Memory B cell (primary cell): ENCODE measurements at places on chromosomes 1 and 21.

DNA sequence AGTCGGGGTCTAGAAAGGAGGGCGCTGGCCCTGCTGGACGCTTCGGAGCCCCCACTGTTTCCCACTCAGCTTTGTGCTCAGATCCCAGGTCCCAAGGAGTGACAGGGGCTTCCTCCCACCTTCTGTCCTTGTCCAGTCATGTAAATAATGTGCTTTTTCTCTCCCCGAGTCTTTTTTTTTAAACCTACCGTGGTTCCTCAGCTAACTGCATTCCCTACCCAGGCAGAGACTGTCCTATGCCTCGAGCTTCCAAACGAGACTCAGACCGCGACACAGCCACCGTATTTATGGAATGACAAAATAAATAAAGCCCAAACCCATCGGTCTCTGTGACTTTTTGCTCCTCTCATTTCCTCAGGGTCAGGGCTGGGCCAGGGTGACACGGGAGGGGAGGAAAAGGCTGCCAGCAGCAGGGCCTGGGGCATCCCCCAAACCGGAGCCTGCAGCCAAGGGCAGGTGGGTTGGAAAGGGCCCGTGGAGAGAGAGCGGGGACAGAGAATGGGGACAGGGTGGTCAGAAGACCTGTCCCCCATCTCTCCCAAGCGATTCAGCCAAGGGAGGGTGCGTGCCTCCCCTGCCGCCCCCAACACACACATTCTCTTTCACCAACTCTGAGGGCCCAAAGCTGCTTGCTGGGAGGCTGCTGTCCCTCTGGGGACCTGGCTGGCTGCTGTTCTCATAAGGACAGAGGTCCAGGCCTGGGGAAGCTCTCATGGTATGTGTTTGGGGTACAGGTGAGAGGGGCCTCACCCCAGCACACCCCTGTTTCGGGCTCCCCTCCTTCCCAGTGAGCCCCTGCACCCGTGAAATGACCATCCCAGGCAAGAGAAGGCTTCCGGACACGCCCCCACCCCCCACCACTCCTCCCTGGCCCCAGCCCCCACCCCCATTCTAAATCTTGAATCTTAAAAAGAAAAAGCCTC, 55.4 kb downstream of the KCNAB2 start:
- no peaks in the 10 kb centered on the region for H3K27me3 ChIP-seq
- H3K27ac ChIP-seq, result no peak overlapping the region
- no peaks in the 10 kb centered on the region for H3K4me1 ChIP-seq
- peaks cover 9% of the 10 kb centered on the region for H3K36me3 ChIP-seq
- no peak overlapping the region for H3K4me3 ChIP-seq

DNA sequence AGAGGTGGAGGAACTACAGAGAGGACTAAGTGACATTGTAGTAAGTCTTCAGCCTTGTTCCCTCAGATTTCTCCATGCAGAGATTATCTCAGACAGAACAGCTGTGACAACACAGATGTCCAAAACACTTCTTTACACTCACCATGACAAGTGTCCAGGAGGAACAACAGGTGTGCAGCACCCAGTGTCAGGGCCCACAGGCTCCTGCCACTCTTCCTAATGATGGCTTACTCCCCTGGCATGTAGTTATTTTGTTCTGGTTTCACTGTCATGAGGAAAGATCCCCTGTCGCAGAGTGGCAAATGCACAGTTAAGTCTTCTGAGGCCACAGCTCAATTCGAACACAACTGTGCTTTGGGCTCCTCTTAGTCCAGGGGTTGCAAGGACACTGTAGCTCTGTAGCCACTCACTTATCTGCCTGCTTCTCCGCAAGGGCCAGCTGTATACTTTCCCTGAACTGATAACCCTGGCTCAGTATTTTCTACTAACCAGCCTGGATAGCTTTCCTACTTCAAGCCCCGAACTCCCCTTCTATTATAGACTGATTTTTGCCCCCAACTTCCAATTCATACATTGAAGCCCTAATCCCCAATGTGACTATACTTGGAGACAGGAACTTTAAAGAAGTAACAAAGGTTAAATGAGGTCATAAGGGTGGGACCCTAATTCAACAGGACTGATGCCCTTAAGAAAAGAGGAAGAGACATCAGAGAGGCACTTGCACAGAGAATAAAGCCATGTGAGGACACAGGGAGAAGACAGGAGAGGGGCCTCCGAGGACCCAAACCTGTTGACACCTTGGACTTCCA, 11.1 kb downstream of the PDZK1 start:
- no peak for DNase-seq
- no peak overlapping the region for H3K4me3 ChIP-seq
- H3K4me1 ChIP-seq, result peaks cover 6% of the 10 kb centered on the region
- peaks cover 7% of the 10 kb centered on the region for H3K27me3 ChIP-seq

DNA sequence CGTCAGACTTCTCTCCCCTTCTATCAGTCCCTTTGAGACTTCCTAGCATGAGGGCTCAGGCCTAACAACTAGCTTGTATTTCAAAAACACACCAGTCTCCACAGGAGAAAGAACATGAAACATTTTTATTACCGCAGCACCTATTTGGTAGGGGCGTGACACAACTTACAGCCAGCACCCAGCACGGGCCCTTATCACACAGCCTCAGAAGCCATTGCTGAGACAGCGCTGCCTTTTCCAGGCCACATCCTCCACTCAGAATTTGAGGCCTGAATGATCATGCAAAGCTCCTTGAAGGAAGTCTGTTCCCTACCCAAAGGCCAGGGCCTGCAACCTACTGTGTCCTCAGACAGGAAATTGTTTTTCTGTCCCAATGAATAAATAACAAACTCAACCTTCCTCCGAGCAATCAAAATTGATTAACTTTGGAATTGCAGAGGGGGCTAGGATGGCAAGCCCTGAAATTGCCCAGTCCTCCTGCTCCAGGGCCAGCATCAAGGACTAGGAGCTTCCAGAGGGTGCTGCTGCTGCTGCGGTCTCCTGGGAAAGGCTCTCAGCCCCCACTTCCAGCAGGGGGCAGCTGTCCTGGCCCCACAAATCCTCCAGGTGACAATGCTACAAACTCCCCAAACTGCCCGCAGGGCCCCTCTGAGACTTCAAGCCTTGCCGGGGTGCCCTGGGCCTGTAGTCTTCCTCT, 94.3 kb upstream of the GALNT2 start:
- no peak for DNase-seq
- no peaks in the 10 kb centered on the region for H3K4me1 ChIP-seq
- H3K4me3 ChIP-seq, result no peak overlapping the region
- H3K27ac ChIP-seq, result no peak overlapping the region

DNA sequence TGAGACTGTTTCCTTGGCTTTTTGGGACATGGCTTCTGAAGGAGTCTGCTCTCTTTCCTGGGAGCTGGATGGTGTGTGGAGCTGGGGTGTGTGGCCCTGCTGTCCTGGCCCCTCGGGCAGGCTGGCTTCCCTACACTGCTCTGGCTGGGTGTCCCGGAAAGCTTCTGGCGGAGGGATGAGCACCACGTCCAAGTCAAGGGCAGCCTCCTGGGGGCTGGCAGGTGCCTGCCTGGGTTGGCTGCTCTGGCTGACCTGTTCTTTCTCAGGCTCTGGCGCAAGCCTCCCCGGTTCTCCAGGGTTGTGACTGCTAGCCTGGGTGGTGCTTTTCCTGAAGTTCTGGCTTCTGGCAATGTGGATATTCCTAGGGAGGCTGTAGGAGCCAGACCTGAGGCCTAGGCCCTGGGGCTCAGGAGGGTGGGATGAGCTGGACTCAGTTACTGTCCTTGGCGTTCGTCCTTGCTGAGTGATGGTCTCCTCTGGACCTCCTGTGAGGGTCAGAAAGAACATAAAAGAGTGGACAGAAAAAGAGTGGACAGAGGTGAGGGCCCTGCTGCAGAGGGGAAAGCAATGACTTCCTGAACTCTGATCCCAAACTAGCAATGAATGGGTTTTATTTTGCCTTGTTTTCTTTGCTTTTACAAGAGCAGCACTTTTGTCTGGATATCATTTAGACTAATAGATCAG, 9.4 kb downstream of the C1orf116 start:
- no peak overlapping the region for H3K27ac ChIP-seq
- DNase-seq, result no peak
- peaks cover 23% of the 10 kb centered on the region for H3K27me3 ChIP-seq
- H3K4me1 ChIP-seq, result peaks cover 3% of the 10 kb centered on the region

DNA sequence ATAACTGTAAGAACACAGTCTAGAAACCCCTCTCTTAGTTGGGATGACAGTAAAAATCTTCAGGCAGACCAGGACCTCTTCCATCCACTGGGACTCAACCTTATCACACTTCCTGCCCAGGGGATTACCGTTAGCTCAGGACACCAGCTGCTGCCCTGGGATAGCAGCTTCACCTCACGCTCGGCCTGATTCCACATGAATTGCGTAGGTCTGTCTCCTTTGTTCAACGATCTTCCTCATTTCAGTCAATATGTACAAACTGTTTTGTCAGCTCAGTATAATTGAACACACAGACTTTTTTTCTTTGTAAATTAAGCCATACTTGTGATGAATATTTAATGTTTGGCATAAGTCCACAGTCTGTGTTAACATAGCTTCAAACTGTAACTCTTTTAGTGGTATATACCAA, 290.4 kb downstream of the GRIK1 start:
- no peak overlapping the region for H3K27ac ChIP-seq
- H3K4me3 ChIP-seq, result no peak overlapping the region
- DNase-seq, result no peak
- H3K4me1 ChIP-seq, result no peaks in the 10 kb centered on the region
- H3K27me3 ChIP-seq, result no peaks in the 10 kb centered on the region

- H3K4me3 ChIP-seq, result no peak overlapping the region
- H3K4me1 ChIP-seq, result peaks cover 26% of the 10 kb centered on the region
- H3K27ac ChIP-seq, result no peak overlapping the region
- DNase-seq, result no peak
These were observed 1.4 kb upstream of the SOD1 start for GRCh38 chr21:31658053-31658452.

GRCh38 chr1:35188578-35189392, 4.2 kb downstream of the SFPQ start:
- H3K27me3 ChIP-seq, result no peaks in the 10 kb centered on the region
- H3K27ac ChIP-seq, result peak overlapping the region; percentile 55
- no peak overlapping the region for H3K4me3 ChIP-seq

GRCh38 chr1:14128096-14128495, 428.1 kb downstream of the PRDM2 start:
- H3K36me3 ChIP-seq, result no peaks in the 10 kb centered on the region
- H3K4me3 ChIP-seq, result no peak overlapping the region
- H3K4me1 ChIP-seq, result no peaks in the 10 kb centered on the region
- H3K27ac ChIP-seq, result no peak overlapping the region

DNA sequence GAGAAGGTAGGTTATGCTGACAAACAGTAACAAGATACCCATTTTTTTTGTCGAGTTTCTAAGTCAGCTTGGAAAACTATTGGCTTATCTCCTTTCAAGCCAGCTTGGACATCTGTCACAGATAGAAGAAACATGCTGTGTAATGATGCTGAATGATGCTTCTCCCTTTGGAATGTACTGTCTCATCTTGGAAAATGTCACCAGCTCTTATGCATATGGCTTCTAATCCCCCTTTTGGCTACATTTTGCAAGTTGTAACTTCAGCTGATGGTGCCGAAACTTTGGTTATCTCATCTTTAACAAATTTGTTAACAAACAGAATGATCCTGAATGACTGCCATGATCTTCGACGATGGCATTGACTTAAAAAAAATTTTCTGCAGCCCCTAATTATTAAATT, 68.8 kb upstream of the ST6GALNAC3 start:
- H3K27me3 ChIP-seq, result peaks cover 1% of the 10 kb centered on the region
- H3K4me3 ChIP-seq, result no peak overlapping the region
- no peaks in the 10 kb centered on the region for H3K4me1 ChIP-seq
- no peaks in the 10 kb centered on the region for H3K36me3 ChIP-seq
- H3K27ac ChIP-seq, result no peak overlapping the region

GRCh38 chr1:202237052-202237451, 43.5 kb downstream of the LGR6 start:
- DNase-seq, result no peak
- peaks cover 17% of the 10 kb centered on the region for H3K27me3 ChIP-seq
- H3K4me1 ChIP-seq, result no peaks in the 10 kb centered on the region
- H3K27ac ChIP-seq, result no peak overlapping the region
- H3K4me3 ChIP-seq, result no peak overlapping the region

- H3K36me3 ChIP-seq, result no peaks in the 10 kb centered on the region
- no peak overlapping the region for H3K4me3 ChIP-seq
- DNase-seq, result no peak
- H3K27ac ChIP-seq, result no peak overlapping the region
These were observed 39.2 kb downstream of the MAB21L3 start for GRCh38 chr1:116150368-116150767.

- H3K4me3 ChIP-seq, result no peak overlapping the region
- H3K36me3 ChIP-seq, result peaks cover 2% of the 10 kb centered on the region
- no peak for DNase-seq
- peaks cover 8% of the 10 kb centered on the region for H3K4me1 ChIP-seq
These were observed 60.8 kb upstream of the PRKACB start for GRCh38 chr1:84083307-84083706.

GRCh38 chr1:212609701-212610574, 1.4 kb downstream of the ATF3 start:
- H3K27me3 ChIP-seq, result peaks cover 20% of the 10 kb centered on the region
- H3K36me3 ChIP-seq, result no peaks in the 10 kb centered on the region
- no peak overlapping the region for H3K27ac ChIP-seq

DNA sequence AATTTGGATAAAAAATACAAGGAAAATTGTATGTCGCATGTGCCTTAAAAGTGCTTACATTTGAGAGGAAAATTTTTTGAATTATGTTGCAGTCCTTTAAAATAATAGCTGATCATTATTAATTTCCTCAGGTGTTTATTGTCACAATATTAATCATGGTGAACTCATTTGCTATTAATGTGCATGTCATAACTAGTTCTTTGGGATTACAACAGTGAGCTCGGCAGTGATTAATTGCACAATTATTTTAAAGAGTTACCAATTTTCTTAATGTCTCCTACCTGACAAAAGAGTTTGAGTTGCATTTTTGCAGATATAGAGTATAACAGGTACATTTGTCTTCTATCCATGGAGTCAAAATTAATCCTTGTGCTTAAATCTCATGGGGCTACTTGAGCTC, 854.3 kb downstream of the BRINP3 start:
- no peaks in the 10 kb centered on the region for H3K4me1 ChIP-seq
- H3K4me3 ChIP-seq, result no peak overlapping the region
- DNase-seq, result no peak
- H3K27me3 ChIP-seq, result no peaks in the 10 kb centered on the region
- H3K36me3 ChIP-seq, result no peaks in the 10 kb centered on the region
- no peak overlapping the region for H3K27ac ChIP-seq

DNA sequence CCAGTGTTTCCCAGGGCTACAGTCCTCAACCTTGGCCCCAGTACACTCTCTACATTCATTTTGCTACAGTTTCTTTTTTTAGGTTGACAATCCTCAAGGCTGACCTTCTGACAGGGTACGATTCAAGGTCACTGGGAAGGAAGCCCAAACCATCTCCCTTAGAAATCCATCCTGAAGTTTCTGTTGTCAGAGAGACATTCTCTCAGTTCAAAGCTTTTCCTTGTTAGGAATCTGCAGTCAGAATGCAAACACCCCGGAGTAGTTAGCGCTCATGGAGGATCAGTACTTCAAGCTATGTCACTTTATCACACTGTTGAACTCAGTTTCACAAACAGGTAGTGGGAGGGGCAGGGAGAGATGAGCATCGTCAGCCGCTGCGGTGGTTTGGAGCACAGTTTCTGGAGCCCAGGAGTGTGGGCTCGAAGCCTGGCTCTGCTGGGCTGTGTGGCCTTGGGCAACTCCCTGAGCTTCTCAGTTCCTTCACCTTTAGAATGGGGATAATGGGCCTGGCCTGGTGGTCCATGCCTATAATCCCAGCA, 4.2 kb downstream of the SLC2A5 start:
- H3K4me3 ChIP-seq, result no peak overlapping the region
- no peak overlapping the region for H3K27ac ChIP-seq
- no peak for DNase-seq
- peaks cover 23% of the 10 kb centered on the region for H3K4me1 ChIP-seq
- H3K36me3 ChIP-seq, result peaks cover 2% of the 10 kb centered on the region
- peaks cover 7% of the 10 kb centered on the region for H3K27me3 ChIP-seq
